ENCODE measurements at places on chromosomes 5 and 9.
A peak's percentile ranks its signal among the peaks of the same experiment; 100 is the strongest.

GRCh38 chr5:32677023-32677422 is 34.1 kb upstream of the NPR3 start:
- no peak for DNase-seq

- no peak for DNase-seq
Measured at GRCh38 chr9:112836394-112836793, 54.3 kb downstream of the SLC46A2 start.

- no peak for DNase-seq
Measured at GRCh38 chr5:37787742-37788141, 52.1 kb downstream of the GDNF start.

DNA sequence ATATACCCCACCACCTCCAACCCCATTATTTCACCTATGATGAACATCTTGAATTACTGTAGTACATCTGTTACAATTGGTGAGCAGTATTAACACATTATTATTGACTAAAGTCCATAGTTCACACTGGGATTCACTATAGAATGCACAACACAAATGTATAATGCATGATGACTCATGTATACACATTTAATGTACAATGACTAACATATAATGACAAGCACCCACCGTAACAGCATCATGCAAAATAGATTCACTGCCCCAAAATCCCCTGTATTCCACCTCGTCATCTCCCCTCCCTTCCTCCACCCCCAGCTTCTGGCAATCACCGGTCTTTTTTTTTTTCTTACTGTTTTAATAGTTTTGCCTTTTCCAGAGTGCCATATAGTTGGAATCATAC is 47.1 kb upstream of the NEK6 start:
- DNase-seq: peak; percentile 55

GRCh38 chr9:112121633-112122032 is 53.5 kb downstream of the SUSD1 start:
- DNase-seq: peak; percentile 23

DNA sequence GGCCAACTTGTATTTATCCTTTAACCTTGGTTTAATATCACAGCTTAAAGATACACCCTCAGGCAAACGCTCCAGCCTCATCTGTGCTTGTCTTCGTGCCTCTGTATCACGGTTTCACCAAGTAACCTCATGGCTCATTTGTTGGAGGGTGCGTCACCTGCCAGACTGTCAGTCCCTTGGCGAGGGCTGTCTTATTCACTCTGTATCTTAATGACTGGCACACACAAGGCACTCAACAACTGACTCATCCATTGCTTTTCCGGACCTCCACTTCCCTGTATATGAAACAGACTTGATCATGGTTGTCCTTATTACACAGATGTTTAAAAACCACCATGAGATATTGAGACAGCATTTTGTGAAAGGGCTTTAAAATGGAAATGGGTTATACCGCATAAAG is 28.0 kb downstream of the LCP2 start:
- DNase-seq: peak; percentile 87

GRCh38 chr5:159695741-159696294 is 220.5 kb upstream of the ADRA1B start:
- no peak for DNase-seq

- DNase-seq: no peak
Measured at GRCh38 chr9:121454972-121455371, 44.7 kb downstream of the GGTA1 start.

GRCh38 chr5:142427015-142427364 is 102.2 kb upstream of the SPRY4 start:
- no peak for DNase-seq

DNA sequence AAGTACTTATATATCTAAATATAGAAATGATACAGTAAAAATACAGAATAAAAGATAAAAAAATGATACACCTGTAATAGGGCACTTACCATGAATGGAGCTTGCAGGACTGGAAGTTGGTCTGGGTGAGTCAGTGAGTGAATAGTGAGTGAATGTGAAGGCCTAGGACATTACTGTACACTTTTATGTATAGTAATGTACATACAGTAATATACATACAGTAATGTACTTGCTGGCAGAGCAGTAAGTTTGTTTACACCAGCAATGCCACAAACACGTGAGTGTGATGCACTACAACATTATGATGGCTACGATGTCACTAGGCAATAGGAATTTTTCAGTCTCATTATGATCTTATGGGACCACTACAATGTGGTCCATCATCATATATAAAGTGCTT is 34.2 kb downstream of the SUSD1 start:
- no peak for DNase-seq

- no peak for DNase-seq
Measured at GRCh38 chr9:121232251-121232650, 30.6 kb upstream of the RAB14 start.

DNA sequence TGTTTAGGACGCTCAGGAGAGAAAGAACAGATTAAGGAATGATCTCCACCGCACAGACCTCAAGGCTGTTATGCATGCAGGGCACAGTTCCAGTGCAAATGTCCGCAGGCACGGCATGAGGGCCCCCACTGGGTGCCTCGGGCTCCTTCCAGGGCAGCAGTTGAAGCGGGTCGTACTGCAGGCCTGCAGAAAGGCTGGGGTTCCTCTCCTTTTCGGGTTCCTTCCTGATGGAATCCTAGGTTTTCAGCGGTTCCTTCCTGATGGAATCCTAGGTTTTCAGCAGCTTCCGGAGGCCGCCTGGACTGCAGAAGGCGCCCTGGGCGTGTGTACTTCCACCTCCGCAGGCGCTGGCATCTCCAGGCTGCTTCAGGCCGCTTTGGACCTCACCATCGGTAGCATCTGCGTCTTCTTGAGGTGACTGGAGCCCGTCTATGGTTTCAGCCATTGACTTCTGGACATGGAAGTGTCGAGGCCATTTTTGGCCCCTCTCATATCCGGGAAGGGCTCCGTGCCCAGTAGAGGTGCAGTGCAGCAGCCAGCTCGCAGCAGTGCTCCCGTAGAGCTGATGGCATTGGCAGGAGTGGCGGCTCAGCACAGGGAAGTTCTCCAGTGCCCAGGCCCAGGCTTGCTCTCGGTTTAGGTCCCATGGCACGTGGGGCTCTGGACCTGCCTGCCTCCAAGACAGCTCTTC is 5.6 kb upstream of the MGAT4B start:
- no peak for DNase-seq

DNA sequence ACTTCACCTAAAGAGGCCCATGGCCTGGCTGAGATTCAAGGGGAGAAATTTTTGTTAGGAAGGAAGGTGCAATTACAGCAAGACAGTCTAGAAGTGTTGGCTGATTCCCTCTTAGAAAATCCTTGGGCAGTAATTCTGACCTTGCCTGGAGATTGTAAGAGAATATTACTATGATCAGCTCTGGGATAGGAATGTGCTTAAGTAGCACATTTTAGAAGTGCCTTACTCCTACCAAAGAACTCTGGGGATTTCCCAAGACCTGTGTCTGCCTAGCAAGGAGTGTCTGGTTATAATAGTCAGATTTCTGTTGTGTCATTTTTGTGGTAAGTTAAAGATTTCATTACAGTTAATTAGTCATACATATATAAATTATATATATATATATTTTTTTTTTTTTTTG is 52.3 kb downstream of the NLN start:
- DNase-seq: peak; percentile 56

DNA sequence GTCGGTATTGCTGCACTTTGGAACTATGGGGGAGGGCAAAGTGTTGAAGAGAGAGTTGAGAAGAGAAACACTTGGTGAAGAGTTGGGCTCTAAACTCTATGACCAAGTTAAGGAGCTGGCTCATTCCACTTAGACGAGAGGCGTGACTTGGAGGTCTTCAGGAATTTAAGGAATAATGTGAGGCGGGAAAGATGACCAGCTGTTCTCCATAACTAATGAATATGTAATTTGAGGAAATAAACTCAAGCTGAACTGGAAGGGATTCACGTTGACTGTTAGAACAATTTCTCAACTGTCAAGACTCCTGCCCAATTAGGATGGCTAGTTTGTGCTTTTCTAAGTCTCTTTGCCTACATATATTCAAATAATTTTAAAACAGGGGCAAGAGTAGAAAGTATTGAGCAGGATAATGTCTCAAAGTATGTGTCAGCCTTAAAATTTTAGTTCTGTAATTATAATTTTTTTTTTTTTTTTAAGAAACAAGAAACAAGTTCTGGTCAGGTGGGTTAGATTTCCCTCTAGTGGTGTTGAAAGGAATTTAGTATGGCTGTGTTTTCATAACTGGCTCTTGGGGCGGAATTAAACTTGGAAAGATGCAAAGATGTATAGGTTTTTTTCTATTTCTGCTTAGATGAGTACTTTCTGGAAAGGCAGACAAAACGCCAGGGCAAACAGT is 33.4 kb downstream of the TMEM252 start:
- peak; percentile 3 for DNase-seq

DNA sequence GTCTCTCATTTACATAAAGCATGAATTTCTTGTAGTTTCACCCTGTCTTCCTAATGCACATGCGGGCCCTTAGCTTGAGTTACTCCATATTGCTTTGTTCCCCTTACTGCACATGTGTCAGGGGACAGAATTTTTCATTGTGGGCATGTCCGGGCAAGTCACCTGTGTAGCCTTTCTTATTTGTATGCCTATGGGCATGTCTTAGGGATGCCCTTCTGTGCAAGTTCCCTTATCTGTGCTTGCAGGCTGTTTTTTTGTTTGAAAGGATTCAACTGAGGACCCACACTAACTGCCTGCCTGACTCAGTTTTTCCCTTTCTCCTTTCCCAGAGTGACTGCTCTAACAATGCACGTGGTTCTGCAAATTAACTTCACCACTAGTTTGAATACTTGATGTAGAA is 161.7 kb downstream of the YTHDC2 start:
- DNase-seq: no peak

DNA sequence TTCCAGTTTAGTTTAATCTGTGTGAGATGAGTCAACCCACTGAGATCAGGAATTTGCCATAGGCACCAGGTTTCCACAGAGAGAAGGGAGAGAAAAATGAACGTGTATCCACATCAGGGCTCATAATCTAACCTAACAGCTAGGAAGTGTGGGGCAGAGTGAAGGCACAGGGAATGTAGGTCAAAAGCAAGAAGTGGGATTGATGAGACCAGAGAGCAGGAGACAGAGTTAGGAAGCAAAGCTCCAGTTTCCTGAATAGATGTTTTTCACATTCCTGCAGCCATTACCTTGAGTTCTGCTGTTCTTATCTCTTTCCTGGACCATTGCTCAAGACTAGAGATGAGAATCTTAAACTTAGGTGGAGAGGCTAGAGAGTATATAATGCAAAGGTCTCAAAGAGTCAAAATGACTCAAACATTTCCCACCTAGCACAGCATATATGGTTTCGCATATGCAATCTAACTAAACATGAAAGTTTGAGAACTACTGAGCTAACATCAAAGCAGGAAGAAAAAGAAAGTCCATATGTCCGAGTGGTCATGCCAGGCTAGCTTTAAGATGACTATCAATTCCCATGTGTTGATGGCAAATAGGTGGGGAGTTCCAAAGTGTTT is 41.1 kb upstream of the GNAQ start:
- peak; percentile 52 for DNase-seq

- DNase-seq: peak; percentile 2
Measured at GRCh38 chr5:112366987-112367386, 52.1 kb downstream of the EPB41L4A start.

DNA sequence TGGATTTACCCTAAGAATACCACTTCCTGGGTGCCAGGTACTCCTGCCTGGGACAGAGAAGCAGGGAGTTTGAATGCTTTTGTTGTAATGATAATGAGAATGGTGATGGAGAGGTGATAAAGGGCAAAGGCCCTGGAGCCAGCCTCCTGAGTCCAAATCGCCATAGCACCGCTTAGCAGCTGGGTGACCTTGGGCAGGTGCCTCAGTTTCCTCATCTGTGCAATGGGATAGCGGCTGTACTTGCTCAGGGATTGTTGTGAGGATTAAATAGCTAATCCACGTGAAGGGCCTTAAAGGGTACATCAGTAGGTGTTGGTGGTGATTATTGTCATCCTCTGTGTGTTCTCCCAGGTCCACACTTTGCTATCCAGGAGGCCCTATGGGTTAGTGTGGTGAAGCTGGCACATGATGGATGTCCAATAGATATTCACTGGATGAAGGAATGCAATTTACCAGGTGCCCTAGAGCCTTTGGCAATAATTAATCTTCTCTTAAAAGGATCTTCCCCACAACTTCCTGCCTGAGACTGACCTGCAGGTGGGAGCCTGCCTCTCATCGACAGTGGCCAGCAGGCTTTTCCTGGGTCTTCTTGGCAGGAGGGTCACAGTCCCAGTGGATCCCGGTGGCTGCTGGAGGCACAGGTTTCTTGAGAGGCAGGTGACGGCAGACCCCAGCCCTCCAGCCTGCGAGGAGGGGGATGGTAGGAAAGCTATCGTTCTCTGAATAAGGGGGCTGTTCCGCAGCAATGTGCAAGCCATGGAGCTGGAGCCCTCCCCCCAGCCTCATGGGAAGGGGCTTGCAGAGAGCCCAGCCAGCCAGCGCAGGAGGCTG is 160.2 kb downstream of the MACROH2A1 start:
- DNase-seq: no peak

DNA sequence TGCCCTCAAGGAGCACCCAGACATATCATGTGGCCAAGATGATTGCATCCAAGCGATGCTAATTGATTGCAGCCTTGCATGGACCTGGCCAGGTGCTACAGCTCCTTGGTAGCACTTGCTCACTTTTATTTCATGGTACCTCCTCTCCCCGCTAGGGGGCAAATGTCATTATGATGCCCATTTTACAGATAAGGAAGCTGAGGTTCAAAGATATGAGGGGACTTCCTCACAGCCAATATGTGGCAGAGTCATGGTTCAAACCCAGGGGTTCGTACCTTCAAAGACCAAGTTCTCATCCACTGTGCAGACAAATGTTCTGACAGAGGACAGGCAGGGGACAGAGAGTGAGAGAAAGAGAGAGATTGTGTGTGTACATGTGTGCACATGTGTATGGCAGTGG is 21.9 kb upstream of the KCNMB1 start:
- peak; percentile 61 for DNase-seq

DNA sequence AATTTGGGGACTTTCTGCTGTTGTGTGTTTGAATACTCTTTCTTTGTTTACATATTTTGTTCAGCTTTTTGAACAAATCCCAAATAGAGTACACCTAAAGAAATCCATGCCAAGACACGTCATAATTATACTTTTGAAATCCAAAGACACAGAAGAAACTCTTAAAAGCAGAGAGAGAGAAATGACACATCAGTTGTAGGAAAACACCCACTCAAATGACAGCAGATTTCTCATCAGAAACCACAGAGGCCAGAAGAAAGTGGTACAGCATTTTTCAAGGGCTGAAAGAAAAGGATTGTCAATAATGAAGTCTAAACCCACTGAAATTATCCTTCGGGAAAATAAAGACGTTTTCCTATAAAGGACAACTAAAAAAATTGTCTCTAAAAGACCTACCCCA is 378.6 kb downstream of the GADD45G start:
- peak; percentile 74 for DNase-seq

GRCh38 chr9:25994605-25995004 is 316.4 kb upstream of the TUSC1 start:
- DNase-seq: no peak

DNA sequence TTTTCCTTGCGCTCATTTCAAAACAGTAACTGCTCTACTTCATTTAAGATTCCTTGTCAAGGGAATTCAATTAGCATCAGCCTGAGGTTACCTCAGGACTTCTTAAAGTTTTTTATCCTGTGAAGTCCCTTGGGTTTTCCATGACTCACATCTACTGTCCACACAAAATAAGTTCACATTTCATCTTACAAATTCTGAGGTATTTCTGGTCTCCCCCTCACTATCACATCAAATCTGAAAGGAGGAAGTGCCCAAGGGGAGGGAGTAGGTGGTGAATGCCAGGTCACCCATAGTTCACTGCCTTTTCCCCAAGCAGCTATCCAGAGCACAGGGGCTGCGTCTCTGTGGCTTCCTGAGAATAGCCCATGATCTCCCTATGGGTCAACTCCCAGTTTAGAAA is 227.1 kb upstream of the NREP start:
- no peak for DNase-seq

- peak; percentile 68 for DNase-seq
Measured at GRCh38 chr9:89436963-89437625, 60.8 kb downstream of the SEMA4D start.

Data from activated CD4-positive, alpha-beta T cell treated with anti-CD3 and anti-CD28 coated beads, Interleukin-2, Interleukin-6, amounts not matched to agents 100 ng/mL and 50 ng/mL, durations not matched to agents 16 hours and 8 hours (primary cell).